Aortic smooth muscle cell (primary cell): ENCODE measurements at places on chromosomes 5 and 9. TPM values are rescaled to one million over a fixed set of nuclear protein-coding genes. Genes with fewer than 3 reads are reported as not detected.

Gene ARID3C
- total RNA-seq: 0.31 TPM in 1 of 2 replicates, not detected in the other

Gene IL7R
- 0.12 and 0.13 TPM in 2 replicates for total RNA-seq

Gene SH3RF2
- 1.8 and 2.3 TPM in 2 replicates for total RNA-seq

Gene LECT2
- not detected in 2 replicates for total RNA-seq

Gene PTRH1
- 33.9 and 36.9 TPM in 2 replicates for total RNA-seq

Gene C1QTNF3
- total RNA-seq: 0.79 and 1.6 TPM in 2 replicates

Gene PPIC
- 59.2 and 74.4 TPM in 2 replicates for total RNA-seq
